ENCODE measurements at places on chromosomes 2 and 18. TPM values are rescaled to one million over a fixed set of nuclear protein-coding genes. Genes with fewer than 3 reads are reported as not detected.
A peak's percentile ranks its signal among the peaks of the same experiment; 100 is the strongest.

Gene ANKRD30BL
- 0.26 TPM for total RNA-seq

Gene KLHL41
- 88.7 TPM for total RNA-seq

Gene GPR45
- total RNA-seq = not detected

Gene CRYGC
- total RNA-seq = not detected

Gene BCL11A
- 10.9 TPM for total RNA-seq

Gene MAP3K19
- total RNA-seq = not detected

Gene ATP8B1
- total RNA-seq = 79.6 TPM

Gene PRADC1
- 13.0 TPM for total RNA-seq

Gene REEP1
- total RNA-seq = 21.9 TPM

Gene CYP1B1
- total RNA-seq = 16.7 TPM

Gene SERPINB10
- 0.21 TPM for total RNA-seq

Gene SLC30A3
- 0.53 TPM for total RNA-seq

Gene GTF3C2
- total RNA-seq = 37.7 TPM

Gene LHCGR
- total RNA-seq = 5.6 TPM

Gene TGFA
- total RNA-seq = 4.1 TPM

- DNase-seq = no peak
Observed at GRCh38 chr2:68476454-68476853, 9.1 kb downstream of the APLF start.

DNA sequence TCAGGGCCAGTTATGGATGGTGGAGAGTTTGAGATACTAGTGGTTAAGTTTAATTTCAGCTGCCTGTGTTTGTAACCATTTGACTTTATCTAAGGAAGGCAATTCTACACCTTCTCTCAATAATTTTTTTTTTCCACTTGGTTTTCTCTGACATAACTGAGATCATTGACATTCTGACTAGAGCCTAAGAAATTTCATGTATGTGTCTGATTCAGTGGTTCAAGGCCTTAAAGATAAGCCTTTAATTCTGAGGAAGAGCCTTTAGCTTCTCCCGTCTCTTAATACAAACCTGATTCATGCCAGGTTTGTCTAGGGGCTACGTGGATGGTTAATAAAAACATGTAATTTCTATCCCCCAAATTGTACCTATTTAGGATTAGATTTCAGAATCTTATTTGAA is 971.4 kb downstream of the DPP10 start:
- DNase-seq = no peak

DNA sequence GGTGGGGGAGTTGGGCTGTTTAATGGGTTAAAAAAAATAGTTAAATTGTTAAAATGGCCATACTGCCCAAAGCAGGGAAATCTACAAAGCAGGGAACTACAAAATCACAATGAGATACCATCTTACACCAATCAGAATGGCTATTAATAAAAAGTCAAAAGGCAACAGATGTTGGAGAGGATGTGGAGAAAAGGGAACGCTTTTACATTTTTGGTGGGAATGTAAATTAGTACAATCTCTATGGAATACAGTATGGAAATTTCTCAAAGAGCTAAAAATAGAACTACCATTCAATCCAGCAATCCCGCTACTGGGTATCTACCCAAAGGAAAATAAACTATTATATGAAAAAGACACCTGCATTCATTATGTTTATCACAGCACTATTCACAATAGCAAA is 27.1 kb downstream of the CLHC1 start:
- DNase-seq = no peak

DNA sequence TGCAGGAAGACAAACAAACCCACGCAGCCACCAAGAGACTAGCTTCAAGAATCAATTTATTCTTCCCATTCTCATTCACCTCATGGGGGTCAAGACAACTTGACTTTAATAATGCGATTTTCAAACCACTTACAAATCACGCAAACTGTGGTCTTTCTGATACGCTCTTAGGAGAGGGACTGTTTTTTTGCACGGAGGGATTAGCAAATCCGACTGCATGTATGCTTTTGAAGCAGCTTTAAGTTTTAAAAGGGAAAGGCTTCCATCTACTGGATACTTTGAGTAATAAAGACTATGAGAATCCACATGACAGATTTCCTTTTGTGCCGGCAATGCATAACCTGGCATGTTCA is 322.9 kb upstream of the KCNJ3 start:
- DNase-seq = peak; percentile 18

DNA sequence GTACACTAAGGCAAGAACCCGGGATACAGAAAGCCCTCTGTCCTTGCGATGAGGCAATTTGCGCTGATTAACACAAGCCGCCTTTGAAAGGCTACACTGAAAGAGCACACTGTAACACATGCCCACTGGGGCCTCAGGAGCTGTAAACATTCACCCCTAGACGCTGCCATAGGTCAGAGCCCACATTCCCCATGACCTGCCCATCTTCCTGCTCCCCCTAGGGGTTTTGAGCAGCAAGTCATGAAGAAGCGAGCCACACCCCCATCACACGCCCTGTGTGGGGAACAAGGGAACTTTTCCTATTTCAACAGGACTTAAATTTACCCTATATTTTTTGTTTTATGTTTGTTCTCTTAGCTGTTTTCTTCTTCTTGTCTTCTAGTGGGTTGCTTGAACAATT is 47.8 kb upstream of the SLC4A10 start:
- no peak for DNase-seq

DNA sequence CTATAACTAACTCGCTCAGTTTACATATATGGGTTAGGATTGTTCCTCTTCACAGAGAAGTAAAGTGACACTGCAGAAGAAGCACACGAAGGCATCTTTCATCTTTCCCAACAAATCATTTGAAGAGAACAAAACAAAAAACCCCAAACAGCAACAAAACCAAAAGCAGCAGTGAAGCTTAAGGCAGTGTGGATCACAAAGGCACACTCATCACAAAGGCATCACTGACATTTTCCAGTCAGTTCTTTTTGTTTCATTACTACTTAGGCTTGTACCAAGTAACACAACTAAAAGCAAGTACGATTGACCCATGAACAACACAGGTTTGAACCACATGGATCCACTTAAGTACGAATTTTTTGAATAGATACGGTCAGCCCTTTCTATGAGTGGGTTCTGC is 75.7 kb downstream of the RNF152 start:
- no peak for DNase-seq

GRCh38 chr2:85589181-85589580 is 5.0 kb downstream of the VAMP5 start:
- no peak for DNase-seq

DNA sequence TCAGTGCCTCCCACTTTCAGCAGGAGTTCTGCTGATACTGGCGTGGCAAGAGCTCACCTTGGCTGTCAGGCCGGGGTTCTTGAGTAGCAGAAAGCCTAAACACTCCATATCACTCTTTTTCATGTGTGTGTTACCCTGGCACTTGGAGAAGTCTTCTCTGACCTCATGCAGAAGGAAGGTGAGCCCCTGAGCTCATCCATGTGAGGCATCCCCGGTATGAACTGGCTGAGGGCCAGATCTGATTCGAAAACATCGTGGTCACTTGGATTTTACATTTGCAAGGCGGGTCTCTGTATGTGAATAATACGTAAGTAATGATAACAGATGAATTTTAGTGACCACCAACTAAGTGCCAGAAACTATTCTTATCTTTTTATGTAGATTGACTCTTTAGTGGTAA is 93.6 kb downstream of the RAPGEF4 start:
- no peak for DNase-seq

- DNase-seq = no peak
Observed at GRCh38 chr2:202847693-202848524, 23.7 kb downstream of the ICA1L start.

DNA sequence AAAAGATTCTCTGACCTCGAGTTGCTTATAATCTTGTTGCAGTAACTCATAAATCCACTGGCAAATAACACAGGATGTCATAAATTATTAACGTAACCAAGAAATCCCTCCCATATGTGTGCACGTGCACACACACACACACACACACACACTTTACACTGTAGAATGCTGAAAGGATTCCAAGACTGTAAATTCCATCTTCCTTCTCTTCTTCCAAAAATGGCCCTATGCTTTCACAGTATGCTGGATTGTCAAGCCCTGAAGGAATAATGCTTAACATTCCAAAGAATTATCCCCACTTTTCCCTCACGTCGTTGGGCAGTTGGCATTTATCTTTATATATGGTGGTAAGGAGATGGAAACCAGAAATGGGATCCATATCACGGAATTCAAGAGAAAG is 117.5 kb upstream of the CRIM1 start:
- DNase-seq = peak; percentile 6

DNA sequence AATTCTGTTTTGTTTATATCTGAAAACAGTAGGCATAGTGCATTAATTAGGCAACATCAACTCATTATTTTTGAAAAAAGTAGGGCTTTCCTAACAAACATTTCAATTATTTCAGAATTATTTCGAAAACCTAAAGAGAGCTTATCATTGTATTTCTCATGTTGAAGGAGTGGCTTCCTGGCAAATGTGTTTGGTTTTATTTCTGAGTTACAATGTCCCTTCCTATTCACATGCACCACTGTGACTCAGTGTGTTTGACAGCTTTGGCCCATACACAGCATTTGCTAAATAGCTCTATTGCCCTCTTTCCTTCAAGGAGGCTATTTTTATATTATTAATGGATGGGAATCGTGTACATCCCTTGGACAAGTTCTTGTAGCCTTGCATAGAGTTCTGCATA is 205.9 kb downstream of the PTGR3 start:
- DNase-seq = no peak

DNA sequence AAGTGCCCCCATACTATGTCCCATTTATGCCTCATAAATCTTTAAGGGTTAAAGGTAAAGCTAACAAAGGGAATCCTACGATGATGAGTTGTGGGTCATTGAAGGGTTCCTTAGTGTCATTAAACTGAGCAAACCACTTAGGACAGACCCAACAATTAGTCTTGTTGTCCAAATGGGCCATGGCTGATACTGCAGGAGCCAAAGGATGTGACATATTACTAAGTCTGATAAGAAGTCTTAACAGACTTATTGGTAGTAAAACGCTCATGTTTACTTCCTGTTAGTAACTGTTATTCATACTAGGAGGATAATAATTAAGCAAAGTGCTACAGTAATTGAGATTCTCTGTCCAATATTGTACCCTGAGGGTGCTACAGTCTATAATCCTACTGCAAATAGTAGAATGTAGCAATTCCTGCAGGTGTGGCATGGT is 96.8 kb downstream of the PTPN4 start:
- no peak for DNase-seq

Data from urinary bladder (tissue), 4 donors.